Fibroblast of skin of left biceps (primary cell): ENCODE measurements at places on chromosomes 6 and 20.

DNA sequence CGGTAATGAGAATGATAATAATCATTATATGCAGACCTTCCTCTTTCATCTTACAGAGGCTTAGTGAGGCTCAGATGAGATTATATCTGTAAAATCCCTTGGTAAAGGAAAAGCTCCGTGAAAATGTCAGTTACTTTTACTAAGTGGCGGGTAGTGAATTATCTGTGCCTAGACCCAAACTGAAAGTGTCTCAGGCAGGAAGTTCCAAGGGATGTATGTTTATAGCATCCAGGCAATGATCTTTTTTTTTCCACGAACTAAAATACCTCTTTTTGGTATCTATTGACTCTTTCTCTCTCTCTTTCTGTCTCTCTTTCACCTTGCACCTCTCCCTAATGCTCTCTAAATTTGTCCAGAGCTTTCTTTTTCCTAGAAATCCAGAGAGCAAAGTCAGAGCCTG lies 5.0 kb downstream of the TCF21 start:
- DNase-seq, result no peak

DNA sequence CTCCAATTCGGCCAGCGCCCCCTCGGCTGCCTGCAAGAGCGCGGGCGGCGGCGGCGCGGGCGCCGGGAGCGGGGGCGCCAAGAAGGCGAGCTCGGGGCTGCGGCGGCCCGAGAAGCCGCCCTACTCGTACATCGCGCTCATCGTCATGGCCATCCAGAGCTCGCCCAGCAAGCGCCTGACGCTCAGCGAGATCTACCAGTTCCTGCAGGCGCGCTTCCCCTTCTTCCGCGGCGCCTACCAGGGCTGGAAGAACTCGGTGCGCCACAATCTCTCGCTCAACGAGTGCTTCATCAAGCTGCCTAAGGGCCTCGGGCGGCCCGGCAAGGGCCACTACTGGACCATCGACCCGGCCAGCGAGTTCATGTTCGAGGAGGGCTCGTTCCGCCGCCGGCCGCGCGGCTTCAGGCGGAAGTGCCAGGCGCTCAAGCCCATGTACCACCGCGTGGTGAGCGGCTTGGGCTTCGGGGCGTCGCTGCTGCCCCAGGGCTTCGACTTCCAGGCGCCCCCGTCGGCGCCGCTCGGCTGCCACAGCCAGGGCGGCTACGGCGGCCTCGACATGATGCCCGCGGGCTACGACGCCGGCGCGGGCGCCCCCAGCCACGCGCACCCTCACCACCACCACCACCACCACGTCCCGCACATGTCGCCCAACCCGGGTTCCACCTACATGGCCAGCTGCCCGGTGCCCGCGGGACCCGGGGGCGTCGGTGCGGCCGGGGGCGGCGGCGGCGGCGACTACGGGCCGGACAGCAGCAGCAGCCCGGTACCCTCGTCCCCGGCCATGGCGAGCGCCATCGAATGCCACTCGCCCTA lies 963 bp downstream of the FOXF2 start:
- DNase-seq, result peak; percentile 8

GRCh38 chr6:99543968-99544367 lies 24.5 kb downstream of the CCNC start:
- no peak for DNase-seq

GRCh38 chr6:15981956-15982355 lies 146.9 kb upstream of the MYLIP start:
- DNase-seq, result no peak

GRCh38 chr6:15065261-15065989 lies 180.4 kb upstream of the JARID2 start:
- DNase-seq, result no peak

- no peak for DNase-seq
Observed at GRCh38 chr6:22421198-22421597, 124.4 kb upstream of the PRL start.

GRCh38 chr20:57576617-57577550 lies 16.0 kb downstream of the PCK1 start:
- no peak for DNase-seq

DNA sequence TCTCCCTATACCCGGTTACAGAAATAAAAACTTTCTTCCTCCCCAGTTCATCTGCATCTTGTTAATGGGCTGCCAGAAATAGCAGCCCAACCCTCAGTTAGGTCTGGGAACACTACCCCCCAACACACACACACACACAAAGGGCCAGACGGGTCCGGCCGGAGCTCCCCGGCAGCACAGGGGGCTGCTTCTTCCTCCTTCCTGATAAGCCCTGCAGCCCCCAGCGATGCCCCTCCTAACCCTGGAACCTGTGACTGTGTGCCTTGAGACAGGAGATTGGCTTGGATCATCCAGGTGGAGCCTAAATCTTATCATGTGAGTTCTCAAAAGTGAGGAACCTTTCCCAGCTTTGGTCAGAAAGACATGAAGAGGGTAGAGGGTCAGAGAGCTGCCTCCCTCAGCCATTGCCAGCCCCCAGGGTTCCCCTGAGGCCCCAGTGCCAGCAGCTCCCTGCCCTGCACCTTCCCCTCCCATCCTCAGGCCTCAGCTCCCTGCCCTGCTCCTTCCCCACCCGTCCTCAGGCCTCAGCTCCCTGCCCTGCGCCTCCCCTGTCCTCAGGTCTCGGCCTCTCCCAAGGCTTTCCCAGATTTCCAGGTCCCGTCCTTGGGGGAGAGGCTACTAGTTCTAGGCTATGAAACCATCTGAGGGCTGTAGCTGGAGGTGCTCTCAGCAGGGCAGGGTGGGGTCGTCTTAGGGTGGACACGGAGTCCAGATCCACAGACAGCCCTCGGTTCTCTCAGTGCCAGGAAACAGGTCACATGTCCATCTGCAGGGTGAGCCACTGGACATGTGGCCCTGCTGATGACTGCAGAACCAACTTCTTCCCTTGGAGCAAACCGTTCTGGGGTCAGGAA lies 34.5 kb upstream of the CST7 start:
- DNase-seq, result no peak
